ENCODE measurements at places on chromosomes 5 and 9.

DNA sequence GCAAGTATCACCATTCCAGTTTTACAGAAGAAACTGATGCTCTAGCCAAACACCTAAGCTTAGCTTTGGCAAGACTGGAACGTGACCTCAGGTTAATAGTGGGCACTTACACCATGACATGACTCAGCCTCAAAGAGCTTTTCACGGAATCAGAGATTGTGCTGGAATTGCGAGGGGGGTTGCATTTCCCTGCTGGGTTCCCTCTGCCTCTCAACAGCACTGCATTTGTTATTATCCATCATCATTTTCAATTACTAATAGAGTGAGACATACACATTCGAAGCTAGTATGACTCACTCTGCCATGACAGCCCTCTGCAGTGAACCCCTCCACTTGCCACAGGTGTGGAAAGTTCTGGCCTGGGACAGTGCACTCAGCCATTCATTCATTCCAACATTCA is 8.0 kb downstream of the SPOCK1 start:
- no peak for DNase-seq

DNA sequence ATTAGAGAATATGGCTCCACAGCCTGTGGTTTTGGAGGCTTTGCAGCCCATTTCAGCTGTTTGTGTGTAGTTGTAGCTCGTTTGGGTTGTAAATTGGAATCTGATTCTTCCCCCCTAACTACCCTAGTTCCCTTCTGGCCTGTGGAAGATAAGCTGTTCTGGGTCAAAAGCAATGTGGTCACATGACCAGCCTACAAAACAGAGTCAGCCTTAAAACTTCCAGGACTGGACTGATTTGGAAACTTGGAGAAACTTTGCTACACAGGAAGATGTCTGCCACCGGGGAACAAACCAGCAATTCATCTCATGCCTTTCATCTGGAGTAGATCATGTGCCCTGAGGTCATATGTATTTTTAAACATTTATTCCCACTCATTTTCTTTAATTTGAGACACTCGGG is 83.8 kb downstream of the DAPK1 start:
- DNase-seq: no peak

GRCh38 chr9:20538092-20538491 is 84.2 kb downstream of the MLLT3 start:
- DNase-seq: no peak

GRCh38 chr5:134547579-134547978 is 22.1 kb downstream of the JADE2 start:
- DNase-seq: peak; percentile 30

DNA sequence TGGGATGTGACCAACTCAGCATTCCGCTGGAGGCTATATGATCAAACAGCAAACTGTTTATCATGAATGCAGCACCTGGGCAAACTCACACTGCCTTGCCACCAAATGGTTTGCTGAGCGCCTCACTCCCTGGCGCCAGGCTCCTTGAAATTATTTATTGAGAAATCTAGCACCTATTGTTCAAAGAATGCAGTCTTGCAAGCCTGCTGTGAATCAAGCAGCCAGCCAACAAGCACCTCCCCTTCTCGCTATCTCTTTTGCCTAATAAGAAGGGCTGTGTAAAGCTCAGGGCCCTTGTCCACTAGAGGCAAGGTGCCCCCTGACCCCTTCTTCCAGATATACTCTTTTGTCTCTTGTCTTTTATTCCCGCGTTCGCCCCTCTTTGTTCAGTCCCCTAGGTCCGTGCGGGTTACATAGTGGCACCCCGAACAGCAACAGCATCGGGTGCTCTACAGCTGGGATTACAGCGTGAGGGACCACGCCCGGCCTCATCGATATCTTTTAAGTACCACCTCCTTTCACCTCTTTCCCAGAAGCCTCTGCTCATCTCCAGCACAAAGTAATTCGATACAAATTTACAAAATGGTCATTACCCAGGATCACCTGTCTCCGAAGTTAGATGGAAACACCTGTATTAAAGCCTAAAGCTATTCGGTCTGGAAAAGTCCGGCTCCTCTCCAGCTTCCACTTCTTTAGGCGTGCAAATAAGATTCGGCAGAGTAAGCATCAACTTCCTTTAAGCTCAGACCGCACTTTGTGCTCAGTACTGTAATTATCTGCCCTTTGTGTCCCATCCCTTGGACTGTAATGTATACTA is 896 bp downstream of the RIGI start:
- peak; percentile 14 for DNase-seq

GRCh38 chr9:127088724-127089615 is 33.5 kb downstream of the ANGPTL2 start:
- DNase-seq: no peak

GRCh38 chr5:40355846-40356245 is 323.9 kb upstream of the PTGER4 start:
- DNase-seq: no peak

DNA sequence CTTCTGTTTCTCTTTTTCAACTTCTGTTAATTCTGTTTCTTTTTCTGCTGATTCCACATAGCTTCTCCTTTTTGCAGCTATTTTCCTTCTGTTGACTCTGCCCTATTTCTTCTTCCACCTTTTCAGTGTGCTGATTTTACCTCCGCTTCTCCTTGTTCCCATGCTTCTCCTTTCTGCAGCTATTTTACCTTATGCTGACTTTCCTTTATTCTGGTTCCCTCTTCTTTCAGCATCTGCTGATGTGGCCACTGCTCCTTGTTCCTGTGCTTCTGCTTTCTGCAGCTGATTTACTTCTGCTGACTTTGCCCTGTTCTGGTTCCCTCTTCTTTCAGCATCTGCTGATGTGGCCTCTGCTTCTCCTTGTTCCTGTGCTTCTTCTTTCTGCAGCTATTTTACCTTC is 58.8 kb downstream of the HACD4 start:
- DNase-seq: no peak

- DNase-seq: no peak
Observed at GRCh38 chr9:76772686-76773445, 8.6 kb downstream of the PCA3 start.

DNA sequence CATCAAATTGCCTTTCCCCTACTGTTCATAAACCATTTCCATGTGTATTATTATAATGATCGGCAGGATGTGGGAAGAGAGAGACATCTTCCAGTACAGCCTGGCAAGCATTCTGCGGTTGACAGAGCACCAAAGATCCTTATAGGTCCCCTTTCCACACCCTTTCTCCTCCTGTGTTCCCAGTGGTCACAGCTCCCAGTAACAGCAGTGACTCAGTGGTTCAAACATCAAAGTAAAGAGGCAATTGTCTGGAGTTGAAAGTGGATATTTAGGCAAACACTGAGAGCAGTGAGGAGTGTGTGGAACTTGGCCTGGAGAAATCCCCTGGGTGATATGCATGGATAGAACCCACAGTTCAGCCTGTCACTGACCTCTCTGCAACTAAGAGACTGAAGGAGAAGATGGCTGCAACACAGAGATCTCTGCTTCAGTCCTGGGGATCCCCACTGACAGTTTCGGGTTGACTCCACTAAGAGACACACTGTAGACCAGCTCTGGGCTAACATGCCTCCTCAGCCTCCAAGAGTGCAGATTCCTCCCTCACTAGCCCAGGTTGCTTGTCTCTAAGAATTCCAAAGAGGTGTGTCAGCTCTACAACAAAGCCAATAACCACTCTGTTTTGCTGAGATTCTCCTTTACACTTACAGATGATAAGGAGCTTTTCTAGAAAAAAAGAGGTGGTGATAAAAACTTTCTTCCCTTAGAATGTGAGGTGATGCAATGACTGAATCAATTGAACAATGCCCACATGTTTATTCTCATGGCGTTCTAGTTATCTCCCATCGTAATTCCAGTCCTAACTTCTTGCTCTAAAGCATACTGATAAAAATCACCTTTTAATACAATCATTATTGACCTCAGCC is 94.4 kb upstream of the IL6ST start:
- no peak for DNase-seq

- no peak for DNase-seq
Observed at GRCh38 chr9:72294936-72295335, 70.1 kb downstream of the ZFAND5 start.
